Smooth muscle cell of the coronary artery (primary cell): ENCODE measurements at places on chromosomes 2 and 18. TPM values are rescaled to one million over a fixed set of nuclear protein-coding genes. Genes with fewer than 3 reads are reported as not detected.

The COLEC11 gene
- 0.53 and 1.1 TPM in 2 replicates for total RNA-seq

The GATA6 gene
- total RNA-seq: 4.4 and 51.6 TPM in 2 replicates

The PCARE gene
- total RNA-seq: not detected in 2 replicates

The LYG1 gene
- not detected in 2 replicates for total RNA-seq

The SERPINB10 gene
- not detected in 2 replicates for total RNA-seq

The ADD2 gene
- under 0.01 and 0.35 TPM in 2 replicates for total RNA-seq

The KIF3C gene
- 9.6 and 12.3 TPM in 2 replicates for total RNA-seq

The SLC66A2 gene
- 31.1 and 47.4 TPM in 2 replicates for total RNA-seq

The SLC35F6 gene
- 21.4 and 30.4 TPM in 2 replicates for total RNA-seq

The EN1 gene
- total RNA-seq: 0.08 and 0.35 TPM in 2 replicates

The GRB14 gene
- 0.35 and 7.5 TPM in 2 replicates for total RNA-seq

The ZSWIM2 gene
- total RNA-seq: not detected in 2 replicates

The ERICH2 gene
- 1.4 TPM in 1 of 2 replicates, not detected in the other for total RNA-seq
